ENCODE measurements at places on chromosomes 16 and 17. TPM values are rescaled to one million over a fixed set of nuclear protein-coding genes. Genes with fewer than 3 reads are reported as not detected.
A peak's percentile ranks its signal among the peaks of the same experiment; 100 is the strongest.

- DNase-seq: peak; percentile 40
Observed at GRCh38 chr16:23893986-23894385, 58.2 kb downstream of the PRKCB start.

DNA sequence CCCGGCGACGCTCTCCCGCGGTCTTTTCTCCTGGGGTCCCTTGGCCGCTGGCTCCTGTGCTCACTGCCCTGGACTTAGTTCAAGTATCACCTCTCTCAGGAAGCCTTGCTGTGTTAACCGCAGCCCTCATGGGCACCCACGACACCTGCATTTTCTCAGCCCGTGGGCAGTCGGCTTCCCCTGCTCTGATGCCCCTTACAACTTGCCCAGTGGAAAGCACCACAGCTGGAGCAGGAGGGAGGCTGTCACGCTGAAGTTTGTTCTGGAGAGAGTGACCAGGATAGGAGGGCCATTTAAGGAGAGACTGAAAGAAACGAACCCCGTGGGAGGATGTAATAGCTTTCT is 395 bp downstream of the STXBP4 start:
- DNase-seq: no peak

DNA sequence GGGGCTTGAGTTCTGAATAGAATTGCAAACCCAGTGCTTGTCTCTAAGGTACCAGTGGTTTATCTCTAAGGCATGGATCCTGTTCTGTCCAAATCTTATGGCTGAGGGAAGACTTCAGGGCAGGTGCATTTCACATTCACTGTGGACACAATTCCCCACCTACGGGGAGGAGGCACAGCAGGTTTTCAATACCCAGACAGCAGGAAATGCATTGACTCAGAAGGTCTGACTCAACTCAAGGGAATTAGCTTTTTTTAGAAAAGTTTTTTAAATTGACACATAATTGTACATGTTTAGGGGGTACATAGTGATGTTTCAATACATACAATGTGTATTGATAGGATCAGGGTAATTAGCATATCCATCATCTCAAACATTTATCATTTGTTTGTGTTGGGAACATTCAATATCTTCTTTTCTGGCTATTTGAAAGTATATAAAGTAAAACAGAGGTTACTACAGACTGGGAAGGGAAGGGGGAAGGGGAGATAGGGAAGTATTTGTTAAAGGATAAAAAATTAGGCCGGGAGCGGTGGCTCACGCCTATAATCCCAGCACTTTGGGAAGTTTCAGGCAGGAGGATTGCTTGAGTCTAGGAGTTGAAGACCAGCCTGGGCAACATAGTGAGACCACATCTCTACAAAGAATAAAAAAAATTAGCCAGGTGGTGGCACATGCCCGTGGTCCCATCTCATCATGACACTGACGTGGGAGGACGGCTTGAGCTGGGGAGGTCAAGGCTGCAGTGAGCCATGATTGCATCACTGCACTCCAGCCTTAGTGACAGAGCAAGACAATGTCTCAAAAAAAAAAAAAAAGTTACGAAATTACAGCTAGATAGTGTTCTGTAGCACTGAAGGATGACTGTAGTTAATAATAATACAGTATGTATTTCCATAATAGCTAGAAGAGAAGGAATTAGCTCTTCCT is 54.9 kb downstream of the RGS9 start:
- DNase-seq: no peak

The NIP7 gene
- 22.7 TPM for total RNA-seq

The SLC5A11 gene
- not detected for total RNA-seq

The CHAD gene
- not detected for total RNA-seq

The C17orf50 gene
- not detected for total RNA-seq

DNA sequence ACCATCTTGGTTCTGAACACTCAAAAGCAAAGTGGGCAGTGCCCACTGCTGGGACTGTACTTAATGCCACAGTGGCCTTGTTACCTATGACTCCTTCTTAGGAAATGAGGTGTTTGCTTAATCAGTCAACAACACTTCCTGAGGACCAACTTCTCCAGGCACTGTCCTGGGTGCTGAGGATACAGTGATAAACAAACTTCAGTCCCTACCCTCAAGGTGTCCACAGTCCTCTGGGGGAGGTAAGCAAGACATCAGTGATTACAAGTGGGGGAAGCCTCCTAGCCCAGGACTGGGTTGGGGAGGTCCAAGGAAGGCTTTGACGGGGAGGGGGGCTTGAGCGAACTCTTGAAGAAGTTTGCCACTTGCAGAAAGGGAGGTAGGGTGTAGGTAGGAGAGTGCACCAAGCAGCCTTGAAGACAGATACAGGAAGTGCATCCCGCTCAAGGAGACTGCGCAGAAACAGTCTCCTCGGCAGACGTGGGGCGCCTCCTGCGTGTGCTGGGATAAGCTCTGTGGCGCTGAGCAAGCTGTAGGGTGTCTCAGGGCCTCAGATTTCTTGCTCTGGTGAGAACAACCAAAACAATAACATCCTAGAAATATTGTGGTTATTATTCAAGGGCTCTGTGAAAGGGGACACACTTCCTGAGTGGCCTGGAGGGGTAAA is 2.6 kb upstream of the ABCC3 start:
- DNase-seq: no peak

GRCh38 chr17:61996916-61997605 is 68.0 kb downstream of the MED13 start:
- no peak for DNase-seq

DNA sequence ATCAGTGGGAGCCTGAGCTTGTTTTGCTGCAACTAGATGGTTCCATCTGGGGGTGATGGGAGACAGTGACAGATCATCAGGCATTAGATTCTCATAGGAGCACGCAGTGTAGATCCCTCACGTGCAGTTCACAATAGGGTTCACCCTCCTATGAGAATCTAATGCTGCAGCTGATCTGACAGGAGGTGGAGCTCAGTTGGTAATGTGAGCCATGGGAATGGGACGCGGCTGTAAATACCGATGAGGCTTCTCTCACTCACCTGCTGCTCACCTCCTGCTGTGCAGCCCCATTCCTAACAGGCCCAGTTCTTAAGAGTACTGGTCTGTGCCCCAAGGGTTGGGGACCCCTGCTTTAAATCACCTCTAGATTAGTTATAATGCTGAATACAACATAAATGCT is 137.5 kb upstream of the PLEKHM1 start:
- DNase-seq: no peak

The TNFRSF17 gene
- not detected for total RNA-seq

- DNase-seq: no peak
Observed at GRCh38 chr17:1515640-1516387, 598 bp downstream of the INPP5K start.

DNA sequence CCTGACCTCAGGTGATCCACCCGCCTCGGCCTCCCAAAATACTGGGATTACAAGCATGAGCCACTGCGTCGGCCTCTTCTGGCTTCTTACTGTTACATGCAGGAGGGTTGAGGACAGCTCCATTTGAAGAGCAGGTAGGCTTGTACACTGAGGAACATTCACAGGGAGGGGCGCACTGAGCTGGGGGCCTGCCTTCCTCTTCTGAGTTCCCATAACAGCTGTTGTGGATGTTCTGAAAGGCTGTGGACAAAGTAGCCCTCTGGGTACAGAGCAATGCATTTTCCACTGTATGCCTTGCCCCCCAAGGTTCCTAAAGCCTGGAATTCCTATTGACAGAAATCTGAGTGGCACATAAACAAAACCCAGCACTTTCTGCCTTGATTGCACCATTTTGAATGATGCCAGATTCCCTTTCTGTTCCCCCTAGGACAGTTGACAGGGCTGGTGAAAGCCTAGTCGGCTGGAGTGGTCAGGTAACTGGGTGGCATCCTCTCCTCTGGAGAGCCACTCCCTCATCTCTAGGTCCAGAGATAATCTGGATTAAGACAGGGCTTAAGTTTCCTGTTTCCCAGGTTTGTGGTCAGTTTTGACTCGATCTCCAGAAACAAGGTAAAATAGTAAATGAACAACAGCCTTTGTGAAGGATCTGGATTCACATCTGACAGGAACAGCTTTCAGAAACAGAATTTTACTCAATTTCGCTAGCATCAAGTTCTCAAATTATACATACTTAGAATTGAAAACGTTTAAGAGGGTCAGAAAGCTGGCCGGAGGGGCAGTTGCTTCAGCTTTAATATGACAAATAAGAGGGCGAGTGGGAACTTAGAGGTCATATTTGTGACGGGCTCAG is 1.3 kb upstream of the CDK5R1 start:
- DNase-seq: no peak

The SLC16A11 gene
- 0.75 TPM for total RNA-seq

- DNase-seq: no peak
Observed at GRCh38 chr17:32264823-32265191, 825 bp upstream of the RHBDL3 start.

The GRIN2A gene
- total RNA-seq: not detected

DNA sequence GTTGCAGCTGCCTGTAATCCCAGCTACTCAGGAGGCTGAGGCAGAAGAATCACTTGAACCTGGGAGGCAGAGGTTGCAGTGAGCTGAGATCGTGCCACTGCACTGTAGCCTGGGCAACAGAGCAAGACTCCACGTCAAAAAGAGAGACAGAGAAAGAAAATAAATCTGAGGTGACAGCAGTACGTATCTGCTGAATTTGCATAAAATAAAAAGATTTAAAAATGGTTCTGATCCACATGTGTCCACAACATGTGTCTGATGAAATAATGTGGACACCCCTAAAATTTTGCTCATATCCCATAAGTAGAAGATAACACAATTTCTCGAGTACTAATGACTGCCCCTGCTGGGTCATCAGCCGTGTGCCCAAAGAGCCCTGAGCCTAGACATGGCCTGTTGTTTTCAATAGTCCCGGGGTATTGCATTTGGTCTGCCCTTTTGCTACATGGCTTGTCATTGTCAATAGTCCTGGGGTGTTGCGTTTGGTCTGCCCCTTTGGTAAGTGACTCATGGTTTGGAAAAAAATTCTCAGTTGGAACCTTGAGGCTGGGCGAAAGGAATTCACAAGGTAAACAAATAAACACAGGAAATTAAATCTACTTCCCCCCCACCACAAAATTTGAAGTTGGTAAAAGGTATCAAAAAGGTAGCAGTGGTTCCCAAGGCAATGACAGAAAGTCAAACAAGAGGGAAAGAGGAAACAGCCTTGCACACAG is 434.6 kb upstream of the MAF start:
- no peak for DNase-seq

The MPO gene
- not detected for total RNA-seq

The BICDL2 gene
- not detected for total RNA-seq

The ABCA6 gene
- 1.7 TPM for total RNA-seq

- DNase-seq: peak; percentile 66
Observed at GRCh38 chr17:6212766-6213165, 142.6 kb downstream of the WSCD1 start.

- DNase-seq: no peak
Observed at GRCh38 chr17:44315760-44316731, 7.6 kb downstream of the RUNDC3A start.

DNA sequence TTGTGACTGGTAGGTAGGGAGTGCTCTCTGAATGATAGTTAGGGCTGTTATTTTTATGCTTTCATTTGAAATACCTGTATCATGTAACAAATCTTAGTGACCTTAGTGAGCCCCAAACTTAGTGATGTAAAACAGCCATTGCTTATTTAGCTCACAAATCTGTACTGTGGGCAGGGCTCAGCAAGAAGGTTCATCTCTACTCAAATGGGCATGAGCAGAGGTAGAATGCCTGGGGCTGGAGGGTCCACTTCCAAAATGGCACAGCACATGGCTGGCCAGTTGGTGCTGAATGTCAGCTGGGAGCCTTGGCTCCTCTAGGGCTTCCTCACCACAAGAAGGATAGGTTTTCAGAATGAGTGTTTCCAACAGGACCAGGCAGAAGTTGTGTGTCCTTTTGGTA is 49.3 kb upstream of the FOXF1 start:
- DNase-seq: no peak

DNA sequence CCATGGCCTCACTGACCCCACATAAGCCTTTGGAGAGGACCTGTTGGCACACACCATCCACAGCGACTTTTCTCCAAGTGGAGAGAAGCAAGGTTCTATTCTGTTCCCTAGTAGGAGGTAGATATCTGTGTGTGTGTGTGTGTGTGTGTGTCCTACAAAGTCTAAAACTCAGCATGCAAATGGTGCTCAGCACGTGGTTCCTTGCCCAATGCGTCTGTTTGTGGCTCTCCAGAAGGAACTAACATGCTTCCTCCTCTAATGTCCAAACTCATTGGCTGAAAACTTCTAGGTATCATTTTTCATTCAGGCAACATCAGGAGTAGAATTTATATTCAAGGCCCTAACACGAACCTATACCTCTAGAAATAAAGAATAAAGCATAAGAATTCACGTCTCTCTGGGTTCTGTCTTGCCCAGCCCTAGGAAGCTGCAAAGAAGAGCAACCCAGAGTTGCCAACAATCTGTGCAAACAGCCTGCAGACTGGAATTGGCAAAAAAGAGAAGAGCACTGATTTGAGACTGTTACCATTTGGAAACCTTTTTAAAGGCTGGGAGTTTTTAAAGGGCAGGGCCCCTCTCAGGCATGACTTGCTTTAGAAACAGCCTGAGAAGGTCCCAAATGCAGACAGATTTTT is 25.5 kb downstream of the MAP3K14 start:
- no peak for DNase-seq

- no peak for DNase-seq
Observed at GRCh38 chr16:2451851-2452320, 8.0 kb upstream of the TEDC2 start.

The MEIOC gene
- total RNA-seq: not detected

The BEAN1 gene
- 0.97 TPM for total RNA-seq

GRCh38 chr16:70790815-70791214 is 10.1 kb downstream of the VAC14 start:
- DNase-seq: no peak

The PRSS36 gene
- total RNA-seq: 0.76 TPM

DNA sequence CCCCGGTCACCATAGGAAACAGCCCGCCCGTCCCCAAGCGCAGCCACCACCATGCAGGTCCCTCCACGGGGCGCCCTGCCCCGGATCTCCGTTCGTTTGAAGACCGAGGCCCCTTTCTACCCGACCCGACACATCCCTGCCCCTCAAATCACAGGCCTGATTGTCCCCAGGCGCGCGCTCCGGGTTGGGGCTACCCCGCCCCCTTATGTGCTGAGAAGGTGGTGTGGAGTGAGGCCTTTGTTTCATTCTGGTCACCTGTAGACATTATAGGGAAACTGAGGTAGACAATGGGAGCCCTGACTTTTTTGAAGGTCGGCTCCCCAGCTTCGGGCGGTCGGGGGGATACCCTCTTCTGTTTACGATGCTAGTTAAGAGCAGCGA is 763 bp upstream of the ACTG1 start:
- no peak for DNase-seq

DNA sequence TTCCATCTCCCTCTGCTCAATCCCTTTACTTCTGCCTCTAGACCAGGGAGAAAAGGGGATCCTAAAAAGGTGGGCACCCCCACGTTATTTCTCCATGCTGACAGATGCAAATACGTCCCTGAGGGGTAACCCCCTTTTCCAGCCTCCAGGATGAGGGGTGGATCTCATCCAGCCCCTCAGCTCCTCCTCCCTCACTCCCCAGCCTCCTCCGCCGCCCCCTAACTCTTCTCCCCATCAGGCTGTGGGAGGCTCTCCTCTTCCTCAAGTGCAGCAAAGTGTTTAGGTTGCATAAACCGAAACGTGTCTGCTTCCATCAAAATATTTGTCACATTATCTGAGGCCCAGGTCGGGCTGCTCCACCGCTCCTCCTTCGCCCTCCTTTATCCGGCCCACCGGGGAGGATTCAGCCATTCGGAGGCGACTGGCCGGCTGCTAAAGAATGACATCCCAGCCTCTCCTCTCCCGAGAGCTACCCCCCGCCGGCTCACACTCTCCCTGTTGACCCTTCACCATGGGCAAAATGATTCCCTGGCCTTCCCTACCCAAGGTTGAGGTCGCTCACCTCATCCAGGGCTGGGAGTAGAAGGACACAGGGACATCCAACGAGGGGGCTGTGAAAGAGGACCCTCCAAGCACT is 1.2 kb upstream of the C1QL1 start:
- DNase-seq: no peak
